ENCODE measurements at places on chromosomes 7 and 10.

- DNase-seq: peak; percentile 70
Observed at GRCh38 chr7:42940985-42941847, 9.0 kb downstream of the MRPL32 start.

GRCh38 chr7:5636446-5636835 lies 145.0 kb downstream of the RNF216 start:
- no peak for DNase-seq

- DNase-seq: no peak
Observed at GRCh38 chr7:158419238-158419785, 168.3 kb downstream of the PTPRN2 start.

GRCh38 chr7:47336472-47337425 lies 245.2 kb downstream of the TNS3 start:
- DNase-seq: no peak

- DNase-seq: no peak
Observed at GRCh38 chr7:8908889-8909288, 475.5 kb downstream of the NXPH1 start.

DNA sequence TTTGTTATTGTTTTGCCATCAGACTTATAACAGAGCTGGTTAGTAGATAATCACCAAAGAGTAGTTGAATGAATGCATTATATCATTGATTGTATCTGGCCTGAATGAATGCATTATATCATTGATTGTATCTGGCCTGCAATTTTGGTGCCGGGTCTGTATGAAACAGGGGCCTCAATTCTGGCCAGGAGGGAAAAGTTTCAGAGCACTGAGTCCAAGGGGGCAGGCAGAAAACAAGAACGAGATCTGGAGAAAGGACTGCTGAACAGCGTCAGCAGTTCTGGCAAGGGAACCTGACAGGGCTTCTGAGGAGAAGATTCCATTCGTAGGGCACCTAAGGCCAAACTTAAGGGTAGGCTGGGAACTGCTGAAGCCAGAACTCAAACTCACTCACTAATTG lies 128.0 kb downstream of the SEMA3C start:
- no peak for DNase-seq

DNA sequence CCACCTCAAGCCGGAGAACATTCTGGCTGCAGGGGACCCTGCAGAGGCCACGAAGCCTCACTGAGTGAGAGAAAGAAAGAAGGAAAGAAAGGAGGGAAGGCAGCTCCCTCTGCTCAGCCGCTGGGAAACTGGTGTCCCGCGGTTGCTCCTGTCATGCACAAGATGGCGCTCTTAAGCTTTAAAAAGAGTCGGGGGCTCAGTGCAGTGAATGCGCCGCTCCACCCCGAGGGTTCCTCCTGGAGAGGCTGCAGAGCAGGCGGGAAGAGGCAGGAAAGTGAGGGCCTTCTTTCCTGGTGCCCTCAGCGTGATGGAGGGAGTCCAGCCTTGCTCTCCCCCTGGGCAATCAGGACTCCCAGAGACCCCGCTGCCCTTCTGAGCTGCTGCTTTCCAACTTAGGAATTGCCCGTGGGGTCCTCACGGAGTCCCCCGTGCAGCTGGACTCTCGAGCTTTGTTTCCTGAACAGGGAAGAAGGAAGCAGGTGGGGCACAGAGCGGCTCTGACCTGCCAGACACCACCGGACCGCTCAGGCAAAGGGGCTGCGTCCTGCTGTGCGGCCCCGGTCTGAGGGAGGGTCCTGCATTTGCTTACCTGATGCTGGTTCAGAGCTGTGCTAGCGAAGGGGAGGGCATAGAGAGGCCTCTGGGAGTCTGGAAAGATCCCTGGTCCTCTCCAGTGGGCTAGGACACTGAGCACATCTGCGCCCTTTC lies 141.9 kb upstream of the MKI67 start:
- no peak for DNase-seq

- no peak for DNase-seq
Observed at GRCh38 chr7:111290982-111291381, 200.1 kb downstream of the LRRN3 start.

DNA sequence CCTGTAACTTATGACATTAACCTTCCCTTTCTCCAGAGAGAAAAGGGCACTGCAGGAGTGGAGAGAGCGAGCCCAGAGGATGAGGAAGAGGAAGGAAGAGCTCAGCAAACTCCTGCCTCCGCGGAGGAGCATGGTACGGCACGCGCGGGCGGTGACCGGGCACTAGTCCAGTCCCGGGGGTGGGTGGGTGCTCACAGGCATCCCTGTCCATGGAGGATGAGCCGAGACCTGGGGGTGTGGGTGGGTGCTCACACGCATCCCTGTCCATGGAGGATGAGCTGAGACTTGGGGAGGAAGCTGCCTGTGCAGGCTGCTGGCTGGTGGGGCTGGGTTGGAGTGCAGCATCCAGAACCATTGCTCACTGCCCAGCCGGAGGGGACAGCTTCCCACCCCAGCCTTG lies 23.8 kb downstream of the LRRC27 start:
- no peak for DNase-seq

GRCh38 chr10:104899779-104900178 lies 258.7 kb downstream of the SORCS3 start:
- no peak for DNase-seq

DNA sequence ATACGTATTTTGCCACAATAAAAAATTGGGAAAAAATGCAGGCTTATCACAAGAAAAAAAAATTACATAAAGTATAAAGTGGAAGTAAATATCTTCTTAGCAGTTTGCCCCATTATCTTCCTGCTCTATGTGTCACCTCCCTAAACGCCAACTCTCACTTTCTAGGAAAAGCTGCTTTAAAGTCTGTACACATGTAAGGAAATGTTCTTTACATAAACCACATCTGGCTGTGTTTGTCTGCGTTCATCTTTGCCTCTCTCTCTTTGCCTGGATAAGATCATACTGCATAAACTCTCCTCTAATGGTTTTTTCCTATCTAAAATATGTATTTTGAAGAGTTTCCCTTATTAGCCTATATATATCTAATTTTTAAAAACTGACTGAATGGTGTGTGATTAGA lies 23.0 kb upstream of the UMAD1 start:
- no peak for DNase-seq

DNA sequence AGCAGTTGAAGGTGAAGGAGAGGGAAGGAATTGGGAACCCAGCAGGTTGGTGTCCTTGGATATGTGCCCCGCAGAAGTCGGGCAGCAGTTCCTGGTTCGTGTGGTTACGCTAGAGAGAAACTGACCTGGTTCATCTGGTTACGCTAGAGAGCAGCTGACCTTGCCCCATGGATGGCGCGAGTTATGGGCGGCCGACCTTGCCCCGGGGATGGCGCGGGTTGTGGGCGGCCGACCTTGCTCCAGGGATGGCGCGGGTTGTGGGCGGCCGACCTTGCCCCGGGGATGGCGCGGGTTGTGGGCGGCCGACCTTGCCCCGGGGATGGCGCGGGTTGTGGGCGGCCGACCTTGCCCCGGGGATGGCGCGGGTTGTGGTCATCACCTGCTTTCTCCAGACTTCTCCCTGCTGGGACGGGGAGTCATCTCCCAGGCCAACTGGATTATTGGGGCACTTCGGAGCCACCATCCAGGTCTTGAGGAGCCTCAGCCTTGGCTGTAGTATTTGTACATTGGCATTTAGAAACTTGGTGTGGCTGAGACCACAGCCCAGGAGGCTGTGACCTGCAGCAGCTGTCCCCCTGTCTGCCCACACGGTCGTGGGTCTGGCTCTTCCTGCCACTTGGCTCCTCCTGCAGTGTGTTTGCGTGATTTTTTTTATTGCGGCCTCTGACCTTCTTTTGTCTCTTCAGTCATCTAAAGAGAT lies 6.1 kb downstream of the GET4 start:
- no peak for DNase-seq

- DNase-seq: no peak
Observed at GRCh38 chr7:33901199-33901598, 4.1 kb upstream of the BMPER start.

DNA sequence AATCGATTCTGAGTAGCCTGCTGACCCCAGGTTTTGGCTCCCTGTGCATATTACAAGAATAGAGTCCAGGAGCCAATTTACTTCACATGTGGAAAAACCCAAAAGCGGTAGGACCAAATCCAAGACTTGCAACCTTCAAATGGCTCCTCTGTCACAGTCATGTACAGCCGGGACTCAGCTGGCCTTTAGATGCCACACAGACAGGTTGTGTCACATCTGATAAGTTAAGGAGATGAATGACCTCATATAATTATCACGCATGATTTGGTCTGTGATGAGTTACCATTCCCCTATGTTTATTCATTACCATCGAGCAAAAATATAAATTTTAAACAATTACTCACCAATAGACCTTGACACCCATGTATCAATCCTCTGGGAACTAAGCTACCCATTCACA lies 14.2 kb downstream of the CACNA2D1 start:
- DNase-seq: no peak

GRCh38 chr10:7817984-7818294 lies 366 bp upstream of the TAF3 start:
- DNase-seq: no peak

DNA sequence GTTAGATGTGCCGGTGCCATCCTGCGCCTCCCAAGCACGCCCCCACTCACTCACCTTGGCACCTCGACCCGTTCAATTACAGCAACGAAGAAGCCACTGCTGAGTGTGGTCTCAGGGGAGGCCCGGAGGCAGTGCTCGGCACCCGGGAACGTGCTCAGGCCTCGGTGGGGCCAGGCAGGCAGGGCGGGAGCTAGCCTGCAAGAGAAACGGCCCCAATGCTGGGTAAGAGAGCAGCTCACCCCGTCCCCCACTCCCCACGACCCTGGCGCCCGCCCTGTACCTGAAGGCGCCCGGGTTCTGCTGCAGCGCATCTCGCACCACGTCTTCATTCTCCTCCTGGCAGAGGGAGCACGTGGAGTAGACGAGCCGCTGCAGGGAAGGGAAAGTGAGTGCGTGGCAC lies 5.1 kb downstream of the NSUN5 start:
- DNase-seq: no peak

DNA sequence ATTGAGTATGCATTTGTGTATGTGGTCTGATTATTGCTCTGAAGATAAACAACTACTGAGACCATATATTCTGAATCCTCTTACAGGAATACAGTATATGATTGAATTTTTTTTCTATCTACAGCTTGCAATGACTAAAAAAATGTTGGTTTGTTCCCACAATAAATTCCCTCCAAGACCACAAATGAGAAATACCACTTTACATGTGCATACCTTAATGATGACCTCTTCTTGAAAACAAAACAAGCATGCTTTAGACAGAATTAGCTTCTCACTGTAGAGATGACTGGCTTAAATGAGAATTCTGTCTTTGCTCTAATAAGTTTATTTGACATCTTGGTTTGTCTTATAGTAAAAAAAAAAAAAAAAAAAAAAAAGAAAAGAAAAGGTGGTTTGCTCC lies 241.5 kb downstream of the PCDH15 start:
- no peak for DNase-seq

GRCh38 chr10:35892526-35892925 lies 250.4 kb upstream of the FZD8 start:
- no peak for DNase-seq

GRCh38 chr7:90720984-90721760 lies 125.1 kb downstream of the CDK14 start:
- no peak for DNase-seq

DNA sequence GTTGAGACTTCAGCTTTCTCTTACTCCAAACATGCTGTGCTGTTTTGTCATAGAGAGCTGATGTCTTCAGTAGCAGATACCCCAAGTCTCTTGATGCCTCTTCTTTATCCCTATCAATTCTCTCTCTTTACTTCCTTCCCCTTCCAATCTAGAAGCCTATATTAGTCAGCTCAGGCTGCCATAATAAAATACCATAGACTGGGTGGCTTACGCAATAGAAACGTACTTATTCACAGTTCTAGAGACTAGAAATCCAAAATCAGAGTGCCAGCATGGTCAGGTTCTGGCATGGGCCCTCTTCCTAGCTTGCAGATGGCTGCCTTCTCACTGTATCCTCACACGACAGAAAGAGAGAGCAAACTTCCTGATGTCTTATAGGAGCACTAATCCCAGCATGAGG lies 9.0 kb upstream of the GARS1 start:
- no peak for DNase-seq

- no peak for DNase-seq
Observed at GRCh38 chr7:140375892-140376730, 22.2 kb downstream of the SLC37A3 start.

DNA sequence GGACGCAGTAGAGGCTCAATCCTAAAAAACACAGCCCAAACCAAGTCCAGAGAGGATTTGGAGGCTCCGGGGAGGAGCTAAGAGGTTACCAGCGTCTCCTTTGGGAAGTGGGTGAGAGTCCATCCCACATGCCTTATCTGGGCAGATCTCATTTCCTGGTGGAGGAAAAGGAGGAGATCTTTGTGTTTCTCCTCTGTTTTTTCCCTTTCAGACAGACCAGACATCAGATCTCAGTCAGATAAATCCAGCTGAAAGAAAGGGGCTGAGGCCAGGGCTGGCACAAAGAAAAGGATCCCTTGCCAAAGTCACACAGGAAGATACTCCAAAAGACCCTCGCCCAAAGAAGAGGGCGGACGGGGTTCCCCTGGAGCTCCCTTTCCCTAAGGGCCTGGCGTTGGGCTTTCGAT lies 58.3 kb upstream of the COMTD1 start:
- DNase-seq: no peak

- DNase-seq: no peak
Observed at GRCh38 chr7:102077081-102077480, 209.6 kb upstream of the SH2B2 start.

DNA sequence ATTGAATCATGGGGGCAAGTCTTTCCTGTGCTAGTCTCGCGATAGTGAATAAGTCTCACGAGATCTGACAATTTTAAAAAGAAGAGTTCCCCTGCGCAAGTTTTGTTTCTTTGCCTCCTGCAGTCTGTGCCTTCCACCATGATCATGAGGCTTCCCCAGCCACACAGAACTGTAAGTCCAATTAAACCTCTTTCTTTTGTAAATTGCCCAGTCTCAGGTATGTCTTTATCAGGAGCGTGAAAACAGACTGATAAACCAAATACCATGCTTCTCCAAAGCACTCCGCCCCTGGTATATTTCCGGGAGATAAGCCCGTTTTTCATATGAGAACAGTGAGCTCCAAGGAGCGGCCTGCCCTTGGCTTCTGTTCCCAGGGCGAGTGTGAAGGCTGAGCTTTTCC lies 118.9 kb downstream of the EVX1 start:
- no peak for DNase-seq

- no peak for DNase-seq
Observed at GRCh38 chr10:1683649-1684048, 53.7 kb downstream of the ADARB2 start.

- no peak for DNase-seq
Observed at GRCh38 chr7:70436790-70437350, 695.1 kb upstream of the GALNT17 start.

DNA sequence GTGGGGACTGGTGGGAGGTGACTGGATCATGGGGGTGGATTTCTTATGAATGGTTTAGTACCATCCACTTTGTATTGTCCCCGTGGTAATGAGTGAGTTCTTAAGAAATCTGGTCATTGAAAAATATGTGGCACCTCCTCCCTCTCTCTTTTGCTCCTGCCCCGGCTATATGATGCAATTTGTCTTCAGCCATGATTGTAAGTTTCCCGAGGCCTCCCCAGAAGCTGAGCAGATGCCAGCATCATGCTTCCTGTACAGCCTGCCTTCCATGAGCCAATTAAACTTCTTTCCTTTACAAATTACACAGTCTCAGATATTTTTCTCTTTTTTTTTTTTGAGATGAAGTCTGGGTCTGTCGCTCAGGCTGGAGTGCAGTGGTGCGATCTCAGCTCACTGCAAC lies 2.6 kb upstream of the KDM7A start:
- DNase-seq: no peak

All from NCI-H2107 (cell line).